ENCODE measurements at places on chromosomes 5 and 9. TPM values are rescaled to one million over a fixed set of nuclear protein-coding genes. Genes with fewer than 3 reads are reported as not detected.

DNA sequence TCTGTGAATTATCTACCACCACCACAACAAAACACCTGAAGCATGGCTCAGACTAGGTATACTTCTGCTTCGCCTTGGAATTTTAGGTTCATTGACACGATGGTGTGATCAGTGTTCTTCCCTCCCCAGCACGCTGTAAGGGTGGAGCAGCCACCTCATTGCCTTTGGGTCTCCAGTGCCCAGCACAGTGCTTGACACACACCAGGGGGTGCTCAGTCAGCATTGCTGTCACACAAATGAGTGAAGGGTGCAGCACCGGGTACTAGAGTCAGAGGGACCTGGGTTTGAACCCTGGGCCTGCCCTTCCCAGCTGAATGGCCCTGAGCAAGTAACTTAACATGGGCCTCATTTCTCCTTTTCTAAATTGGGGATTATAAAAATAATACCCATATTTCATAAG, 9.9 kb upstream of the ANGPTL2 start:
- no peak overlapping the region for H3K27ac ChIP-seq
- no peaks in the 10 kb centered on the region for H3K36me3 ChIP-seq
- H3K4me3 ChIP-seq: no peak overlapping the region

- H3K36me3 ChIP-seq: peaks cover 30% of the 10 kb centered on the region
- no peaks in the 10 kb centered on the region for H3K4me1 ChIP-seq
- no peak for DNase-seq
- H3K27ac ChIP-seq: no peak overlapping the region
- H3K4me3 ChIP-seq: no peak overlapping the region
- no peaks in the 10 kb centered on the region for H3K27me3 ChIP-seq
Measured at GRCh38 chr5:10233505-10233904, 16.2 kb downstream of the ATPSCKMT start.

- H3K4me1 ChIP-seq: peaks cover 15% of the 10 kb centered on the region
- DNase-seq: no peak
- peaks cover 35% of the 10 kb centered on the region for H3K27me3 ChIP-seq
Measured at GRCh38 chr5:10538789-10539686, 24.8 kb upstream of the ANKRD33B start.

GRCh38 chr5:52119768-52120167, 667.9 kb upstream of the ITGA1 start:
- no peaks in the 10 kb centered on the region for H3K4me1 ChIP-seq
- no peak overlapping the region for H3K27ac ChIP-seq
- DNase-seq: no peak
- H3K36me3 ChIP-seq: no peaks in the 10 kb centered on the region
- H3K27me3 ChIP-seq: no peaks in the 10 kb centered on the region

The FOXD4 gene
- total RNA-seq: not detected

The IFNK gene
- total RNA-seq: not detected

The GADD45G gene
- total RNA-seq: 1.8 TPM

Data from activated naive CD8-positive, alpha-beta T cell treated with anti-CD3 and anti-CD28 coated beads for 36 hours (primary cell).